ENCODE measurements at places on chromosomes 12 and 14.

GRCh38 chr12:125824276-125824675 is 759.0 kb downstream of the AACS start:
- no peak for DNase-seq

DNA sequence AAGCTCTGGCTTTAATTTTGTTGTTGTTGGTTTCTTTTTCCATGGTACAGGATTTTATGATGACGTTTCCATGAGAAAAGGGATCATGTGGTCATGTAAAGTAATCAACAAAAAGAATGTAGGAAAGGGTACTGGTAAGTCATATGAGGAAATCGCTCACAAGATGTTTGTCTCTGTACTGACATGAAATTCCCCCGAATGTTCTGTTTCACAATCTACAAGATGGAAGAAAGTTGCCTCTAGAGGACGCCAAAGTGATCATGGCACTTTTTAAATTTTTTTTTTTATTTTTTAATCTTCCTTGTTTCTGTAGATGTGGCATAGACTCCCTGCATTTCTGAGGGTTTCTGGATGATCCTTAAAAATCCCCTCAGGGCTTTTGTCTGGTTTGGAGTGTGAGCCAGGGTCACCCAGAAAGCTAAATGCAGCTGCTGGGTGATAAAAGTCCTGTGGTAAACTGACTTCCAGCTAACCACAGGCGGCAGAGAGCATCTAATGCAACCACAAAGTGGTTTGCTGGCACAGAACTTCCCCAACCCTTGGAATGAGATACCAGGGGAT is 393.5 kb downstream of the CCDC91 start:
- no peak for DNase-seq

GRCh38 chr12:114045349-114045748 is 79.2 kb upstream of the RBM19 start:
- no peak for DNase-seq

- no peak for DNase-seq
These were observed 35.2 kb downstream of the CDC42BPB start for GRCh38 chr14:103022002-103022684.

- no peak for DNase-seq
These were observed 78.4 kb upstream of the FUT8 start for GRCh38 chr14:65333943-65334687.

DNA sequence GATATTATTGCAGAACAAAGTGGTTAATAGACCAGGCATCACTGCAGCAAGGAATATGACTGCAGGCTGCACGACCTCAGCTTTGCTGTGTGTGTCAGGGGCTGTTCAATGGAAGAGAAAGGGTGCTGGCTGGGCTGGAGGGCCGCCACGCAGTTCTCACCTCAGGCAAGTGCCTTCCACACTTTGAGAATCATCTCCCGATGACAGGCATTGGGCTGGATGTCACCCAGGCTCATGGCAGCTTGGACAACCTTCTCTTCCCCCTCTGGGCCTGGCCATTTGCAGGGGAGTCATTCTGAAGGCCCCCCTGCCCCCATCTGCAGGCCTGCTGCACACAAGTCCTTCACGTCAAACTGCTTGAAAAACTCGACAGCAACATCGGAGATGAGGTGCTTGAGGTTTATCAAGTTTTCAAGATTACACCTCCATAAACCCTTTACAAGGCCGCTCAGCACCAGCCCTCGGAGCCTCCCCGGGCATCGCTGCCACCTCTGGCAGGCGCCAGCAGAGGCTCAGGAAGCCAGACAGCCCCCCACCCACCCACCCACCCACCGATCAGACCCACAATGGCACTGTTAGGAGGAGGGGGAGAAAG is 165.9 kb upstream of the GSC start:
- no peak for DNase-seq

GRCh38 chr14:51783765-51784164 is 76.6 kb upstream of the GNG2 start:
- DNase-seq, result no peak

DNA sequence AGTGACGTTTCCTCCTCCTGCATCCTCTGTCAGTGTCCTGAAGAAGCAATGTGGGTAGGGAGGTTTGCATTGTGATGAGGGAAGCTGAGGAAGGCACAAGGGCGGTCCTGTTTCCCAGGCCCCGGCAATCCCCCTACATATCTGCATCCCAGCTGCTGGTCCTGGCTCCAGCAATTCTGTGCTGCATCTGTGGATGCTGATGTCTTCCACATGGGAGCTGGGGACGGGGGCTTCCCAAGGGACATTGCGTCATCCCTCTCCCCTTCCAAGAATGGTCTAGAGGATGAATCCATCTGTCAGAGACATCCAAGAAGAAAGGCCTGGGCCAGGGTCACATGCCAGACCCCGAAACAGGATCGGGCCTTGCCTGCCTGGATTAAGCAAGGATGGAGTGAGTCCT is 52.1 kb downstream of the TSPAN11 start:
- DNase-seq, result no peak

DNA sequence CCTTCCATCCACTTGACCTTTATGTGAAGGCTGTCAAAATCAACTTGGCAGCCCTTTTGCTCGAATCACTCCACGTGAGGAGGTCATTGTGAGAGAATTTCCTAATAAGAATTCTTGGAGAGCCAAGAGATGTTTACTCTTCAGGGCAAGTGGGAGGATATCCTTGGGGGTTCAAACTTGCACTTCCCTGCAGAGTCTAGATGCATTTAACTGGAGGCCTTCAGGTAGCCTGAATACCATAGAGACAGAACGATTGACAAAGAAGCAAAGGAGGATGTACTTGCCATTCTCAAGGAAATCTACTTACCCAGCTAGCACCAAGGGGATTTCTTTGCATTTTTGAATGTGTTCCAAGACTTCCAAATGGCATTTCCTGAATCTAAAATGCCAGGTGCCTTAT is 1702.6 kb upstream of the FLRT2 start:
- no peak for DNase-seq

DNA sequence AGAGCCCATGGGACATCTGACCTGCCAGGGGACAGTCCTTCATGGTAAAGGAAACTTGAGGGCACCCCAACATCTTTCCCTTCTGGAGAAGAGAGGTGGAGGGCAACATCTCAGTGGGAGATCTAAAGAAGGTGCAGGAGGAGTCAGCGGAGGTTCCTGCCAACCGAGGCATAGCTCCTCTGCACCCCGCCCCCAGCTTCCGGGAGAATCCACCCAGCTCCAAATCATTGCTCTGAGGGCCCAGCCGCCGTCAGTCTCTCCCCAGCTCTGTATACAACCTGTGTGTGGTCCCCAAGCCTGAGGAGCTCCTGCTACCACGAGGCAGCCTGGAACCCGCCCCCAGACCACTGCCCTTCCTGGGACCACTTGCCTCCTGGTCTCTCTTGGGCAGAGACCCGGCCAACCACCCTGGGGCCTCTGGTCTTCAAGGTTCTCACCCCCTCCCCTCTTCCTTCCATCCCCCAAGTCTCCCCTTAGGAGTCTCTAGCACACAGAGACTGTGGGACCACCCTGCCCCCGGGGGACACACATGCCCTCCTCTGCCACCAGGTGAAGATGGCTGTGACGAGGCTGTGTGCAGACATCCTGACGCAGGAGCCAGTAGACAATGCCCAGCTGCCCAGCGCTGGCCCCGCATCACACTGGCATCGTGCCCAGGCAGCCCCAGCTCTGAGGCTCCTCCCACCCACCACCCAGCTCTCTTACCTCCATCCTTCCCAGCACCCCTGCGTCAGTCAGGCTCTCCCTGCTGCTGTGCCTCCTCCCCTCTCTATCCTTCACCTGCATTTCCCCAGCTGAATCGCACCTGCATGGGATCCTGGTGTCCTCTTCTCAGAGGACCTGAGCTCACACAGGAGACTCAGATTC is 13.0 kb upstream of the NUDT14 start:
- DNase-seq, result no peak

DNA sequence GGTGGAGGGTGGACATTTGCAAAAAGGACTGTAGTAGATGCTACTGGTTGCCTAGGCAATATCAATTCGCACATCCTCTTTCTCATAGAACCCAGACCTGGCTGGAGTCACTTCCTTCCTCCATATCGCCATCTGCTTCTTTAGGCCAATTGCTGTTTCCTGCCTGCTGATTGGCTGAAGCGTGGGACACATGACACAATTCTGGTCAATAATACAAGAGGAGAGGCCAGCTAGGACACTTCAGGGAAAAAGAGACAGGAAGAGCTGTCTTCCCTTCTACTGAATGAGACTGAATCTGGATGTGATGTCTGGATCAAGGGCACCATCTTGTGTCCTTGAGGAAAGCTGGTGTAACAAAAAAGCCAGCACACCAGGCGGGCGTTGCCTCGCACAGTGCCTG is 53.8 kb downstream of the TRPV4 start:
- no peak for DNase-seq

- DNase-seq, result no peak
These were observed 5.5 kb upstream of the PFDN5 start for GRCh38 chr12:53289891-53290290.

- DNase-seq, result no peak
These were observed 55.3 kb downstream of the PSMA6 start for GRCh38 chr14:35347323-35348043.

DNA sequence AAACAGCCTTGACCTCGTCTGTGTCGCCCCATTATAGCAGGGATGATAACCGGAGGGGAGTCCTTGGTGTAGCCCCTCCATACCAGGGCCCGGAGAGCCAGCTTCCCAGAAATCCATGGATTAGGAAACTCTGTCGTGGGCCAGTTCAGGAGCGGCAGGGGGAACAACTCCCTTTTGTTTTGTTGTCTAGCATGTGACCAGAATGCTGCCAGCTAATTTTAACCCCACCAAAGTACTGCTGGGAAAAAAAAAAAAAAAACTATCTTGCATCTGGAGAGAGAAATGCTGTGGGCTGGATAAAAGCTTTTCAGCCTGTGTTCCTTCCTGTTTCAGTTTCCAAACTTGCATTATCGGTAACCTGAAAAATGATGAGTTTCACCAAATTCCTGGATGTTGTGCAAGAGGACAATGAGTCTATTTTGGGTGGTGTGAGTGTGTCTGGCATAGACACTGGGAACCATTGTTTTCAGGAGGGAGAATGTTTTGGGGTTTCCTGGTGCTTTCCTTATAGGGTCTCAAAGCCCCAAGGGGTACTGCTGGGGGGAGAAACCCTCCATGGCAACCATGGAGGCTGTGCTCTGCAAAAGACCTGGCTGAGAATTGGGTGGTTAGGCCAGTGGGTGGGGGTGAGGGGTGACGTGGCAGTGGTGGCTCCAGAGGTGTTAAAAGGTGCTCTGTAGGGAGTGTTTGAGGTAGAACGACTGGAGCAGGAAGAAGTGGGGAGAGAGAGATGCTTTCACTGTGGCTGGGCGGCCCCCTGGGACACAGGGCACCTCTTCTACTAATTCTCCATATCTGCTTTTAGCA is 14.9 kb upstream of the IRF2BPL start:
- DNase-seq, result no peak

- no peak for DNase-seq
These were observed 75.7 kb upstream of the PPP4R3A start for GRCh38 chr14:91585856-91586255.

- no peak for DNase-seq
These were observed 516.7 kb upstream of the TMEM132C start for GRCh38 chr12:127750076-127750840.

GRCh38 chr14:61341275-61342206 is 20.2 kb downstream of the PRKCH start:
- DNase-seq, result no peak

GRCh38 chr14:81004575-81004974 is 49.2 kb downstream of the TSHR start:
- no peak for DNase-seq

- no peak for DNase-seq
These were observed 131.9 kb downstream of the DAD1 start for GRCh38 chr14:22456998-22457594.

GRCh38 chr14:34851395-34851794 is 23.8 kb downstream of the BAZ1A start:
- DNase-seq, result no peak

GRCh38 chr12:46087916-46088439 is 97.6 kb upstream of the SCAF11 start:
- no peak for DNase-seq

DNA sequence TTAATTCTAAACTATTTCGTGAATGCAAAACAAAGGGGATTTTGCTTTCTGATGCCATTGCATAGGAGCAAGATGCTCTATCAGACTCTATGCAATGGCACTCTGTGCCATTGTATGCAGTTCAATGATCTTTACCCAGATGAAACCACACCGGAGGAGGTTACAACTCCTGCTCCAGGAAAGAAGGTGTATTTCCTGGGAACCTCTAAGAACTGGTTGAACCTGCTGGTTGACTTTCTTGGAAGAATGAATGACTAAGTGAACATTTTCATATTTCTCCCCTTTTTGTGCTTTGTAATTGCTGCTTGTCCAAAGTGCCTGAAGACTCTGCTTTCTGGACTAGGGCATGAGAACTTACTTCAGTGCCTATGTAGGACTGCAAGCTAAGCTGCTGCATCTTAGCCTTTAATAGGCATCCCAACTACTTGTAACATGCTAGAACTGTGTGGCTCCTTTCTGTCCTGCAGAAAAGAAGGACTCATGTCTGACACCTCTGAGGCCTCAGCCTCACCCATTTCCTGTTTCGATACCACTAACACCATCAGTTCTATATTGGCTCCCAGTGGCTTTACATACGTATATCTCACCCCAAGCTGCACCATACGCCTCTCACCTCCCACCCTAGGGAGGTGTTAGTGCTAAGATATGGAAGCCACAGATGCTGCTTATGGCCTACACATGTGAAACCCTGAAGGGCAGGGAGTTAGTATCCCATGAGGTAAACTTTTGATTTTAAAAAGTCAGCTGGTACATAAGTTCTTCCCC is 193.5 kb upstream of the CNOT2 start:
- DNase-seq, result no peak

GRCh38 chr12:80593766-80594165 is 113.7 kb upstream of the MYF6 start:
- no peak for DNase-seq

DNA sequence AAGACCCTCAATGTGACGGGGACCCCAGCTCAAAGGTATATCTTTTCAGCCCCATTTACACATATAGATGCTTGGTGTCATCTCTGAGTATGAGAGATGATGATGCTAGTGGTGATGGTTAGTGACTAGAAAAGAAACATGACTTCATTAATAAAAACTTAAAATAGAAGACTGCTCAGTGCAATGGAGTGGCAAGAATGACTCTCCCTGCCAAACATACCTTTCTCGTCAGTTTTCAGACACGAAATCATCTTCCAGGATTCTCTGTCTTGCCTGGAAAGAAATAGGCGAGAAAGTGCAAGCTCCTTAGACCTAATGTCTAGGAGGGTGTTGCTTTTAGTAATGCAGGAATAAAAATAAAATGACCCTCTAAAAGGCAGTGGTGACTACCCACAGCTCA is 71.7 kb downstream of the TPH2 start:
- DNase-seq, result no peak

GRCh38 chr14:61514927-61515326 is 180.4 kb upstream of the HIF1A start:
- no peak for DNase-seq

DNA sequence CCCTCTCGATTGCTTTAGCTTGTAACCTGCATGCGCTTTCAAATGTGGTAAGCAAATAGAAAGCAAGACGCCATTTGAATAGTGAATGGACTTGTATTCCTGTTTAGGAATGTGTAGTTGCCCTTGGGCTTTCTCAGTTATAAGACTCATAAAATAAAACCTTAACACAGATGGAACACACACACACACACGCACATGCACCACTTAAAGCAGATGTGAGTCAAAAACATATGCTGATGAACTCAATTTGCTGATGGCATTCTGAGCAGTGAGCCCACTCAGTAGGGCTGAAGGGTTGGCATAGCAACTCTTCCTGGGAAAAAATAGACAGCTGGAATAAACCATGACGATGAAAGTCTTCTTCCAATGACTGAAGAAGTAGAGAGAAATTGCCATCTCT is 360.5 kb downstream of the APAF1 start:
- DNase-seq, result no peak

Measured in progenitor cell of endocrine pancreas (in vitro differentiated cells).